Activated CD8-positive, alpha-beta memory T cell treated with anti-CD3 and anti-CD28 coated beads for 48 hours (primary cell): ENCODE measurements at places on chromosomes 11 and 22.

- DNase-seq: no peak
Observed at GRCh38 chr11:1438261-1438966, 48.2 kb downstream of the MOB2 start.

- no peak for DNase-seq
Observed at GRCh38 chr11:65275906-65276305, 14.1 kb downstream of the POLA2 start.

GRCh38 chr11:128624269-128625175 lies 37.2 kb upstream of the ETS1 start:
- DNase-seq: no peak

- DNase-seq: no peak
Observed at GRCh38 chr11:69702239-69702691, 1.6 kb downstream of the FGF19 start.

DNA sequence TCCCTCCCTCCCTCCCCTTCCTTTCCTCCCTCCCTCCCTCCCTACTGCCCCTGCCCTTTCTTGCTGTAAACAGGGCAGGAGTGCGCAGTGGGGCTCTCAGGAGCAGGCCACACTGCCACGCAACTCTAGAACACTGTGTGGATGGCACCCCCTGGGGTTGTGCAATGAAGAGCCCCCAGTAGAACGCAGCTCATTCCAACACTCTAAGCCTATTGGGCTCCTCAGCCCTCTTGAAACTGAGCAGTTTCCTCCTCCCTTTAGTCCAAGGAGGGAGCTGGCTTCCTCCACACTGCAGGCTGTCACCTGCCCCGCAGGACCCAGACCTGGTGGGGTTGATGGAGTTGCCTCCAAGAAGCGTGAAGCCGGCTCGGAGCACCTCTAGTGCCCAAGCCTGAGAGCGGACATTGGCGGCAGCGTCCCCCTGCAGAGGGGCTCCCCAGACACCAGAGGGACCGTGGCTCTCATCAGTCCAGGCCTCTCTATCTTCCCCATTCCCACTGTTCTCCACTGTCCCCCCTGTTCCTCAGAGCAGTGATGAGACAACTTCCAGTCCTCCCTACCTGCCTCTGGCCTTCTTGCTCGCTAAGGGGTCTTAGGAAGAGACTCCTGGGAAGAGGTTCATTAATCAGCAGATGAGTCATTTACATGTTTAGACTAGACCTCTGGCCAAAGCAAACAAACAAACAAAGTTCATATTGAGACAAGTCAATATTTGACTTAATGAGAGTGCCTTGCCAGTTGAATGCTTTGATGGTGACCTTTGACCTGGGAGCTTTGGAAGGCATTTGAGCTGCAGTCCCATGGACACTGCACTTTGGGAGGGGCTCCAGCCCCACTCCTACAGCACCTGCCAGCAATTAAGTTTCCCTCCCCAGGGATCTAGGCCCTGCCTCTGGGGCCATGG lies 64.0 kb downstream of the RPUSD4 start:
- no peak for DNase-seq

- DNase-seq: no peak
Observed at GRCh38 chr11:57974132-57974531, 49.5 kb upstream of the OR9Q1 start.

GRCh38 chr22:46429325-46429853 lies 93.9 kb downstream of the TRMU start:
- DNase-seq: no peak

DNA sequence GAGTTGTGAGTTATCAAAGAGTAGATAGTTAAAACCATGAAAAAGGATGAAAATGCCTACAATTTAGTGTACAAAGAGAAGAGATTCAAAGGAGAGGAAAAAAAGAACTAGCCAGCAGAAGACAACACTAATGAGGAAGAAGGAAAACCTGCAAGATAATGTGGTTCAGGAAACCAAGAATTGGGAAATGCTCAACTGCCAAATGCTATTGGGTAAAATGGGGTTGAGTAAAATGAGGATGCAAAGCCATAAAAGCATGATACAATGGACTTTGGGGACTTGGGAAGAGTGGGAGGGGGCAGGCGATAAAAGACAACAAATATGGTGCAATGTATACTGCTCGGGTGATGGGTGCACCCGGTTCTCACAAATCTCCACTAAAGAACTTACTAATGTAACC lies 7.6 kb upstream of the OR52K2 start:
- no peak for DNase-seq

DNA sequence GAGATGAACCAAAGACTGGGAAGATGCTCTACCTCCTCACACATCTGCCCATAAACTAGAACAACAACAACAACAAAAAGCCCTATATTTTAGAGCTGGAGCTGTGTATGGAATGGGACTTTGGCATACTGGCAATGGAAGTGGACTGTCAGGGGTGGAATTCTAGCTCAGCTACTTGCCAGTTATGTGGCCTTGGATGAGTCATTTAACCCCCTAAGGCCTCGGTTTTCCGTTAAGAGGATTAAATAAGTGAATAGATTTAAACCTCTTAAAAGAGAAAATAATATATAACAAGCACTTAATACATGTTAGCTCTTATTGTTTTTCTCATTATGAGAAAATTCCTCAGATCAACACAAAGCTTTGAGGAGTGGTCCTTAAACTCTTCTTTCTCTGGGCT lies 195.0 kb downstream of the KIF18A start:
- no peak for DNase-seq

DNA sequence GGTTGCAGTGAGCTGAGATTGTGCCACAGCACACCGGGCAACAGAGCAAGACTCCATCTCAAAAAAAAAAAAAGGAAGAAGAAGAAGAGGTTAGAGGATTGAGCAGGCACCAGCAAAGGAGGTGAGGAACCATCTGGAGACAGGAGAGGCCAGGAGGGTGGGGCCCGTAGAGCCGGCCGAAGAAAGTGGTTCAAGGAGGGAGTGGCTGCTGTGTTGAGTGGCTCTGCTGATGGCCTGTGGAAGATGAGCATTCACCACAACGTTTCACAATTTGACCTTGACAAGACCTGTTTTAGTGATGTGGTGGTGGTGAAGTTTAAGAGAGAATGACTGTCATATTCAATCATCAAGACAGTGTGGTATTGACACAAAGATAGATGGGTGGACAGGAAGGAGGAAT lies 6.8 kb upstream of the CTSD start:
- no peak for DNase-seq

- no peak for DNase-seq
Observed at GRCh38 chr11:45662665-45663485, 2.5 kb downstream of the CHST1 start.

DNA sequence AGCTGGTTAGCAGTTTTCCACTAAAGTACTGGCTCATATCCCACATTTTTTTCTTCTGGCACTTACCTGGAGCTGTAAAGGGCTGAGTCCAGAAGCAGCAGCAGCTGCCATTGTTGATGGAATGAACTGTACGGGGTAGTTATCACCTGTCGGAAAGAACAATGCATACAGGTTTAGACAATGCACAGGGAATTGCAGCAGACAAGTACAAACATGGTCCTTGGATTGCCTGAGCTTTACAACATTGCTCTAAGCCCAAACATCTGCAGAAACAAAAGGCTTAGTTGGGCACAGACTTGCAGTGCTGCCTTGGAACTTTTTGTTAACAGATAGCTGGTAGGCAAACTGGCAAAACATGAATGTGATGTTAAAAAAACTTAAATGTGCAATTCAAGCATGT lies 258.8 kb downstream of the SOX6 start:
- DNase-seq: no peak

- DNase-seq: no peak
Observed at GRCh38 chr11:2700415-2701211, 819 bp upstream of the KCNQ1OT1 start.

- no peak for DNase-seq
Observed at GRCh38 chr11:203056-203944, 3.9 kb downstream of the BET1L start.

- DNase-seq: no peak
Observed at GRCh38 chr22:37345863-37346504, 63.7 kb downstream of the CYTH4 start.

- no peak for DNase-seq
Observed at GRCh38 chr11:134780486-134781147, 368.6 kb upstream of the B3GAT1 start.

- DNase-seq: no peak
Observed at GRCh38 chr22:44396727-44397722, 84.3 kb upstream of the SHISAL1 start.

DNA sequence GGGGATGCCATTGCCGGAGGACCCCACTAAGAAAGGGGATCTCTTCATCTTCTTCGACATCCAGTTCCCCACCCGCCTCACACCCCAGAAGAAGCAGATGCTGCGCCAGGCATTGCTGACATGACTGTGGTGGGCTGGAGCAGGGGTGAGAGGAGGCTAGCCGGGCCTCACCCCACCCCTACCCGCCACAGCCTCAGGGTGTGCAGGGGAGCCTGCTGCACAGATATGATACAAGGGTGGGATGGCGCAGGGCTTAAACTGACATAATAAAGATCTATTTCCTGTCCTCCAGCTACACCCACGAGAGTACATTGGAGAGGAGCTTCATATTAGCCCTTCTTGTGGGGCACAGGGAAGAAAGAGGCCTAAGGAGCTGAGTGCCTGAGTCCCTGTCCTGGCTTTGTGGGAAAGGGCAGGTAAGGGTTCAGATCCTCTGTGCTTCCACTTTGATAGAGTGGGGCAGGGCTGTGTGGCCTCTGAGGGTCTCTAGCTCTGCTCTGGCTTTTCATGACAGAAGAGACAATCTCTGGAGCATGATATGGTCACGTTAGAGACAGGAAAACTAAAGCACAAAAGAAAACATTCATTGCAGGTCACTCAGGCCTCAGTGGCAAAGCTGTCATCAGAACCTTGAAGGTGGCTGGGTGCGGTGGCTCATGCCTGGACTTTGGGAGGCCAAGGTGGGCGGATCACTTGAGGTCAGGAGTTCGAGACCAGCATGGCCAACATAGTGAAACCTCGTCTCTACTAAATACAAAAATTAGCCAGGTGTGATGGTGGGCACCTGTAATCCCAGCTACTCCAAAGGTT lies 12.4 kb downstream of the UCP2 start:
- no peak for DNase-seq

DNA sequence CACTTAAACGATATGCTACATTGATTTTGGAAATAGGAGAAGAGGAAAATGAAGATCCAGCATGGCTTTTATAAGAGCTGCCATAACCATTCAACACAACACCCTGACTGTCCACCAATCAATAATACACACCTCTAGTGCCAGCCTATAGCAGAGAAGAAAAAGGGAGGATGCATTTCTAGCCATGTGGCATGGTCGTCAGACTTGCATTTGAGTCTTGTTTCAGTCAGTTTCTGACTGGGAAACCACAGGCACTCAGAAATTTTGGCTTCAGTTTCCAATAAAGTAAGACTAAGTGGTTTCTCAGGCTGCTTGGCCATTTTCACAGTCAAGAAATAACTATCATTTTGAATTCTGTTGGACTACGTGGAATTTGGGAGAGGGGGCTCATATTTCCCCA lies 523.5 kb upstream of the LRRC4C start:
- DNase-seq: no peak
